Stimulated activated CD4-positive, alpha-beta T cell treated with anti-CD3 and anti-CD28 coated beads, Interleukin-4, amount 100 ng/mL, for 24 hours (primary cell): ENCODE measurements at places on chromosomes 11 and 22.

- no peak for DNase-seq
Observed at GRCh38 chr11:129192150-129192549, at the start of gene ARHGAP32. Gene ARHGAP32 (minus strand): TSS chr11:129192325. CDS start chr11:129192198, 127 bp downstream.

DNA sequence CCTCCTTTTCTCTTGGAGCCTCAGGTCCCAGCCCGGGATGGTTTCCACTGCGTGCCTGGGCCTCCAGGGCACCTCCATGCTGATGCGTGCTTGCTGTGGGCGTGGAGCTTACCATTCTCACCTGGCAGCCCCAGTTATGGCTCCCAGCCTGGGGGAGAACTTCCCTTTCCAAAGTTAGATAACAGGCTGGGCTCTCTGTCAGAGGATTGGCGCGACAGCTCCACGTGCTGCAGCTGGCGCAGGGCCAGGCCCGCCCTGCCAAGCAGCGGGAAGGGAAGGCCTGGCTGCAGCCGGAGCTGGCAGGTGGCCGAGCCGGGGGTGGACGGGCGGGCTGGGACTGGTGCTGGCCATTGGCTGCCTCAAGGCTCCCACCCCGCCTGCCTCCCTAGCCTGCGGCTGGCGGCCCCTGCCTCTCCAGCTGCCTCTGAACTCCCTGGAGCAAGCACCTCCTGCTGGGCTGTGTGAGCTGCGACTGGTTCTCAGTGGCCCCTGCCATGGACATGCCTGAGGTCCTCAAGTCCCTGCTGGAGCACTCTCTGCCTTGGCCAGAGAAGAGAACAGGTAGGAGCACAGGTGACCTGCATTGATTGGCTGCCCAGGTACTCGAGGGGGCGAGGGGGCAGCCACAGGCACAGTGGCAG is 14.6 kb upstream of the TEF start:
- no peak for DNase-seq

DNA sequence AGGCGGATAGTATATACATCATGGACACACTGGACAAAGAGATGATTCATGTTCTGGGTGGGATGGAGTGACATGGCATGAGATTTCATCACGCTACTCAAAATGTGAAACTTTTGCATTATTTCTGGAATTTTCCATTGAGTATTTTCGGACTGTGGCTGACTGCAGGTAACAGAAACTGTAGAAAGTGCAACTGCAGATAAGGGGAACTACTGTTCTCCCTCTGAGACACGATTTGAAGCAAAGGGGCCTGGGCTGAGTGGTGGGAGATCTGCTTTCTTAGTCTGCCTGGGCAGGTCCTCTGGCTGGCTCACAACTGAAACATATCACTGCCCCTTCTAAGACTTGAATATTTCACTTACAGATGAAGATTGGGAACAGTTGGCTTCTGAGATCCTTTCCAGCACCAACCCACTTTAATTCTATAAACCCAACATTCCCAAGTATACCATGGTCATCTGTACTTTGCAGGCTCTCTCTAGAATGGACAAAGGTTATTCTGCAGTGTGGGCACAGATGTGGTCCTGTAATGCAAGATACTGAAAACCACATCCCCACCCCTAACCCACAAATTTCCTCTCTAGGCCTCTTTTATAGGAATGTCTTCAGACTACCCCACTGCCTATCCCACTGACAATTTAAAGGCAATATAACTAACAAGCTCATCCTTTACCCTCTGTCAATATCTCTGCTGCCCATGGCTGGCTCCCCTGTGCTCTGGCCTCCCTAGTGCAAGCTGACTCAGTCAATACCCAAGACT is 121.1 kb downstream of the KCNC1 start:
- DNase-seq = no peak

DNA sequence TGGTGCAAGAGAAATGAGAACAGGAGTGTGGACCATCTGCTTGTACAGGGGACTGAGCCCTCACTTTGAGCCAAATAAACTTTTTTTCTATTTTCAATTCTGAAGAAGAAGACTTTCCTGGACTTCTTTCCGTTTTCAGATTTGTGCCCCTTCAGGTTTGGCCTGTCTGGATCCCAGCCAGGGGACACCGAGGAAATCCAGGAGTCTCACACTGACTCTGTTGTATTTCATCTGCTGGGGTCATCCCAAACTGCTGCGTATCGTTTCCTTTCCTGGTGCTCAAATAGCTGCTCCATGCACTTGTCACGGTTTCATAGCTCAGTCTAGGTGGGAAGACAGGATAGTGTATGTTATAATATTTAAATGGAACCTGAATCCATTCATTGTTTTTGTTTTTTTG is 51.7 kb downstream of the GGTLC2 start:
- no peak for DNase-seq

DNA sequence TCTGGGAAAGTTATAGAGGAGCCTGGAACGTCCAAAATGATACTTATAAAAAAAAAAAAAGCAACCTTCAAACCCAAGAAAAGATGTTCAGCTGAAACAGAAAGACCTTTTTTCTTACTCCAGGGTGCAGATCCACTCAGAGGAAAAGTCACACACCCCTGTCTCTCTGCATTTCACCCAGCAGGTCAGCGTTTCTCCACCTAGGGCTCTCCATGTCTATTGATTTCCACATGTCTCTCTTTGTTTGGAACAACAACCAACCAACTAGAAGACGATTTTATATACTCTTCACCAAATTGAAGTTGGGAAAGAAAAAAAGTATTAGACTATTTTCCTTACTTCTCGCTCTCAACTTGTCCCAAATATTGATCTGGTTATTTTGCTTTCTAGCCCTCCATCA is 42.2 kb upstream of the BLID start:
- DNase-seq = no peak

DNA sequence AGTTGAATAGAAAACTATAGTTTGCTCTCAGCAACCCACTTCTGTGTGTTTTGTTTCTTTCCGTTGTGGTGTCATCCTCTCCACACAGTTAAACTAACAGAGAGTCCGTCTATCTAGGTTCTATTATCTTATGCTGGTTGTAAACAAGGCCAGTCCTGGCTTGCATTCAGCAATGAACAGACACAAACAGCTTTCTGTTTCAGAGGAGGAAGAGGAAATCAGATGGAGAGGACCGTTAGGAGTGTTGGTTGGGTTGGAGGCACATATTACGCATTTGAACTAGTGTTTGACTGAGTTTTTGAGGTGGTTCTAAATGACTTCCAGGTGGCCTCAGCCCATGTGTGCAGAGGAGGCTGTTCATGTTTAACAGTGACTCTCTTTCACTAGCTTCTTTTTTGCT is 129.5 kb upstream of the SORL1-AS1 start:
- DNase-seq = no peak

DNA sequence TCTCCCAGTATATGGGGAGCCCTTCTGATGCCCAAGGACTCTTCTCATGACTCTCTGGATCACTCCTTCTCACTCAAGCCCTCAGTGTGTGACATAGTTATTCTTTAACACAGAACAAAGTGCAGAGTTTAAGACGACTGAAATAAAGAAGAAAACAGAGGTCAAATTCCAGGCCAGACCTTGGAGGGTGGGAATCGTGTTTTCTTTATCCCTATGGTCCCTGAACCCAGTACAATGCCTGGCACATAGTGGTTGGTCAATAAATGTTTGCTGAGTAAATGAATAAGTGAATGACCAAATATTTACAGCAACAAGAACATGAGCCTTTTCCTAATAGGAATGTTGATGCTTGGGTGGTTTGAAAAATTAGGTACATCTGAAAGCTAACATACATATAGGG is 28.8 kb downstream of the VSTM5 start:
- DNase-seq = no peak

DNA sequence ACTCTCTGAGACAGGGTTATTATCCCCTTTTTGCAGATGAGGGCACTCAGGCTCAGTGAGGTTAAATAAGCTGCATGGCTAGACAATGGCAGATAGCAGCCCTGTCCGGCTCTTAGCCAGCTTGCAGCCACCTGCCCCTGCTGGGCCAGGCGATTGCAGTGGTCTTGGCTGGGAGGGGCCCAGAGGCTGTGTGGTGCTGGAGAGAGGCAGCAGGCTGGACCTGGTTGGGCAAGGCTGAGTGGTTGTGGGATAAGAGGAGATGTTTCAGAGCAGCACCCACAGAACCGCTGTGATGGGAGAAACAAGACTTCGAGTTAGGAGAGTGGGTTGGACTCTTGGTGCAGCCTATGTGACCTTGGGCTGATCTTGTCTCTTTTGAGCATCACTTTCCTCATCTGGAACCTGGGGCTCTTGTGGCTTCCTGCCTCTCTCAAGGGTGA is 25.5 kb downstream of the PTPRJ start:
- DNase-seq = peak; percentile 48

GRCh38 chr11:74559110-74559933 is 33.1 kb upstream of the POLD3 start:
- no peak for DNase-seq

- DNase-seq = no peak
Observed at GRCh38 chr11:112961751-112962578, 745 bp downstream of the NCAM1 start.

- no peak for DNase-seq
Observed at GRCh38 chr11:116829525-116830183, at the start of gene APOC3. Gene APOC3 (plus strand): TSS chr11:116829907. CDS start chr11:116830583, 676 bp downstream.

GRCh38 chr22:19454156-19454555 is 6.6 kb upstream of the C22orf39 start:
- no peak for DNase-seq

- DNase-seq = no peak
Observed at GRCh38 chr11:120216426-120217102, 5.7 kb downstream of the OAF start.

- DNase-seq = no peak
Observed at GRCh38 chr11:119518746-119519730, 96.1 kb upstream of the THY1 start.

- no peak for DNase-seq
Observed at GRCh38 chr11:69160296-69161116, 4.8 kb downstream of the SMIM38 start.

- peak; percentile 40 for DNase-seq
Observed at GRCh38 chr11:36492724-36493304, 17.3 kb downstream of the TRAF6 start.

- DNase-seq = peak; percentile 41
Observed at GRCh38 chr22:36144886-36145541, 15.5 kb downstream of the APOL3 start.

DNA sequence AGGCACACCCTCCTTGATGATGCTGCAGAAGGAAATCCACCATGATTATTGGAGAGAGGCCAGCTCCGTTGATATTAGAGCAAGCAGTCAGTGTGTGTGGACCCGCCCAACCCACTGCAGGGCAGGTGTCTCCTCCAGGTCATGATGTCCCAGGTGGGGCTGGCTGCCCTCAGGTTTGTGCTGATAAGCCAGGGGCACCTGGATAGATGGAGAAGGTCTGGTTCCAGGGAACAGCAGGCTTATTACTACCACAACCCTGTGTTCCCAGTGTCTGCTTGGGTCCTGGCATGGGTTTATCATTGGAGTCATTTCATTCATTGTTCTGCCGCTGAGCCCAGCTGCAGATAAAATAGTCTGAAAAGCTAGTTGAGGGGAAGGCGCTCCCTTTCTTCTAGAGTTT is 181.1 kb upstream of the NECTIN1 start:
- no peak for DNase-seq

DNA sequence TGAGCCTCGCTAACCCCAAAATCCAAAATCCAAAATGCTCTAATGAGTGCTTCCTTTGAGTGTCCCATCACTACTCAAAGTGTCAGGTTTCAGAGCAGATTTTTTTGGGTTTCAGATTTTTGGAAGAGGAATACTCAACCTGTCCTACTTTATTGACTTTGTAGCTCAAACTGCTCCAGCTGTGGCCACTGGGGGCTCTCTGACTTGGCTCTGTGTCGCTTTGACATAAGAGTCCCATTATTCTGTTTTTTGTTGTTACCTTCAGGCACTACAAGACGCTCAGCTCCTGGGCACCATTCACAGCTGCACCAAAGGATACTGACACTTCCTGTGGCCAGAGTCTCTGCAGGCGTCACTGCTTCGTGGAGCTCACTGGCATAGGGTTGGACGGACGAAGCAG is 41.1 kb downstream of the PHF21B start:
- DNase-seq = no peak

DNA sequence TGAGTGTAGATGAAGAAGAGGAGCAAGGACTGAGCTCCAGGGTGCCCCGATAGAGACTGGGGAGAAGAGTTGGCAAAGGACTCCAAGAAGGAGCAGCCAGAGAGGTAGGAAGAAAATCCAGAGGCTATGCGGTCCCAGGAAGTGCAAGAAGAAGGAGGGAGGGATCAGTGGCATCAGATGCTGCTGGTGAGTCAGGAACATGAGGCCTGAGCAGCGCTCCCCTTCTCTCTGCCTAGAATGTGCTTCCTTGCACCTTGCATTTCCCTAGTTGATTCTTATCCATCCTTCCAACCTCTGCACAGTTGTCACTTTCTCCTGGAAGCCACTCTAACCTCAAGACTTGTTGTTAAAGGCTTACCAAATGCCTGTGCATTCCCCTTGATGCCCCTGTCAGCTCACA is 21.3 kb downstream of the KCNC1 start:
- DNase-seq = no peak

DNA sequence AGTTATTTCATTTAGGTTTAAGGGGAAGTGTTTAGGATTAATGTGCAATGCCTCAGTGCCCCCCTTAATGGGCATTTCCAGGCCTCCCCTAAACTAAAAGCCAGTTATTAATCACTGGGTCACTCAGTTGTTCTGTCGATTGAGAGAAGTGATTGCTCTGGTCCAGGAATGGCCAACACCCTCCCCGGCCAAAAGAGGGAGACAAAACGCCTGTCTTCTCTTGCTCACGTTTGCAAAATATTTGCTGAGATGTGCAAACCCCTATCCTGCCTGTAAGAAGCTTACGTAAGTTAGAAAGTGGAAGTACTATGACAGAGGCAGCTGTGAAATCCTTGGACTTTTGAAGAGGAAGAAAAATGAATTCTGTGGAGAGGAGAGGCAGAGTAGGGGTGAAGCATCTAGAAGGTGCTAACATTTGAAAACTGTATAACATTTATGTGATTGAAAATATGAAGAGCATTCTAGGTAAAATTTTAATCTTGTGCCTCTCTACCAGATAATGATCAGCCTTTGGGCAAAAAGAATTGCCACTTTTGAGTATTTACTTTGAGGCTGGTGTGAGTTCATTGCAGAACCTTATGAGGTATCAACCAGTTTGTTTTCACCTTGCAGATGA is 37.7 kb downstream of the NTM start:
- DNase-seq = no peak

GRCh38 chr22:35525687-35526332 is 14.8 kb upstream of the RASD2 start:
- no peak for DNase-seq

- DNase-seq = no peak
Observed at GRCh38 chr22:18118345-18118915, 7.8 kb downstream of the TUBA8 start.

- no peak for DNase-seq
Observed at GRCh38 chr22:28125799-28126198, 206.7 kb upstream of the PITPNB start.

DNA sequence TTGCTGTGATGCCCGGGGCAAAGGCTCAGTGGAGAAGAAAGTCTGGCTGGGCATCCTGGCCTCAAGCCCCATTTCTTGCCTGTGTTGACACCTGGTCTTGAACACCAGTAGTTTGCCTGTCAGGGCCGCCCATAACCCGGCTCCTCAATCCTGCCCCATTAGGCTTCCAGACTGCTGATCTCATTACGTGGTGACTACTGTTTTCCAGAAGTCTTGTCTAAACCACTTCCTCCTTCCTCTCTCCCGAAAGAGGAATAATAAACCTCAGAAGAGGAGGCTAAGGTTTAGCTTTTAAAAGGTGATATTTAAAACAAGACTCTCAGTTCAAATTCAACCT is 97.7 kb downstream of the CD44 start:
- no peak for DNase-seq

GRCh38 chr11:14366936-14367335 is 8.0 kb upstream of the RRAS2 start:
- DNase-seq = no peak

GRCh38 chr11:87006035-87006434 is 31.7 kb upstream of the TMEM135 start:
- DNase-seq = no peak

GRCh38 chr11:118046051-118046963 is 30.6 kb upstream of the TMPRSS4 start:
- peak; percentile 36 for DNase-seq
